ENCODE measurements at places on chromosomes 2 and 18.
A peak's percentile ranks its signal among the peaks of the same experiment; 100 is the strongest.

- no peak for DNase-seq
These were observed 17.4 kb downstream of the STK25 start for GRCh38 chr2:241490825-241491506.

GRCh38 chr2:14420851-14421250 lies 211.7 kb upstream of the LRATD1 start:
- peak; percentile 7 for DNase-seq

DNA sequence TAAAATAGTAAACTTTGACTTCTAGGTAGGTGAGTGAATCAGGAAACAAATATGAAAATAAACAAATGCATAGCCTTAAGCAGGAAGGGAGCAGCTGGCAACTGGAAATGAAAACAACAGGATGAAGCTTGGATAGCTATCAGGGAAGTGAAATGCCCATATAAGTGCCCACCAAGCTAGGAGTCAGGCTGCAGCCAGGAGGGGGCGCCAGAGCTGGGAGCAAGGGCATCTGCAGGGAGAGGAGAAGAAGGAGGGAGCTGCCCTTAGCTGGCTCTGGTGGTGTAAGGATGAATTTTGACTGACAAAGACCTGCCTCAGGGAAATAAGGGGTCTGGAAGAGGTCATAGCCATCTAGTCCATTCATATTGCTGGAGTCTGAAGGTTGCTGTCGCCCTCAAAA lies 298.3 kb downstream of the TDRD15 start:
- DNase-seq = no peak

- DNase-seq = no peak
These were observed 103.1 kb downstream of the L3MBTL4 start for GRCh38 chr18:6311456-6312215.

GRCh38 chr18:48866856-48867255 lies 83.9 kb downstream of the SMAD7 start:
- DNase-seq = no peak

DNA sequence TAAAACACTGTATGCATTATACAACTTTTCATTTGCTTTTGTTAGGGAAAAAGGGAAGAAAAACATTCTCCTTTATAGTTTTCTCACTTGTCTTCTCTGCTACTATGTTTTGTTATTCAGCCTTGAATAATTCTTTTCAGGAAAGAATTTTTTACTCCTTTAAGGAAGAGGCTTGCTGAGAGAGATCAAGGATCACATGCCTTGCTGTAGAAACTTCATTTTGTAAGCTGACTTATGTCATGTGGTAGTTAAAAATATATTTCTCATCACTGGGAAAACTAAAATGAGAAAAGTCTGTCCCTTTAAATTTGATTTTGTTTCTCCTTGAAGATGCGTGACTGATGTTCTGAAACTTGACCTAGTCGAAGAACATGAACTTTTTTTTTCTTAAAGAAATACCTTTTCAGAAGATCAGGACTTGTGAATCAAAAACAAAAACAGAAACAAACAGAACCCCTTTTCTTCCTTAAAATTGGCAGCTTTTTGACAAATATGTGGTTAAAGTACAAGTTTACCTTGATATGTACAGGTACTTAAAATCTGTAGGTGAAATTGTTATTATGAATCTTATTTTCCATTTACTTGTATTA lies 145.1 kb downstream of the COMMD1 start:
- DNase-seq = no peak

- no peak for DNase-seq
These were observed 29.8 kb downstream of the PCBP1 start for GRCh38 chr2:70116936-70117552.

DNA sequence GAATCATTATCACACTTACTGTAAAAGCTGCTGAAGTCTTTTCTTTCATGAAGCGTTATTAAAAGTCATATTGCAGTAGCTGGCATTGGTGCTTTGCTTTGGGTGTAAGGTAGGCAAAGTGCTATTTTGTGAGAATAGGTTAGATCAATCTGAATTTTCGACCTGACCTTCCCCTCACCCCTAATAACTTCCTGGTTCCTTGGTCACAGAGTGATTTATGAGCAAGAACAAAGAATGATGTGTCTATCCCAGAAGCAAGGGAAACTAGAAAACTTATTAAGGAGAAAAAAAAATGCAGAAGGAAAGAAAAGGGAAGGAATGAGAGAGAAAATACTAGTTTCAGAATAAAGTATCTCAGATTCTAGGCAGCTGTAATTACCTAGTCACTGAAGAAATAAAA lies 163.1 kb upstream of the MEIS1 start:
- DNase-seq = no peak

- DNase-seq = no peak
These were observed 53.7 kb upstream of the TWSG1 start for GRCh38 chr18:9280849-9281248.

GRCh38 chr18:74951165-74951760 lies 257.7 kb downstream of the PTGR3 start:
- DNase-seq = no peak

GRCh38 chr2:98908931-98909316 lies 27.1 kb downstream of the CRACDL start:
- DNase-seq = no peak

DNA sequence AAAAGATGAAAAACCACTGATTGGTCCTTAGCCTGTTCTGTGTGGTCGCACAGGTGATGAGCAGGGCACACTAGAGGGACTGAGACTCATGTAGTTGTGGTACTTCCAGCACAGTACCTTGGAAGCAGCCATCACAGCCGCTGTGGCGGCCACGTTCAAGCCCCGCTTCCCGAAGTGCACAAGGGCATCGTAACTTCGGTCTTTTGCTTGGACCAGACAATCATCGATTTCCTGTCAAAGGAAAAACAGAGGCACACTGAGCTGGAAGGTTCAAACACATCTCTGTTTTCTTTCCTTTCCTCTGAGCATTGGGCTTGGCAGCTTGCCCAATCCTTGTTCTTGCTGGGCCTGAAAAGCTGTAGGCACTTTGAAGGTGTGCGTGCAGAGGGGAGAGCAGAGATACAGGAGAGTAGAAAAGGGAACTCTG lies 52.6 kb downstream of the MRPL35 start:
- no peak for DNase-seq

Measured in MV-4-11 (cell line).